ENCODE measurements at places on chromosomes 5 and 9.

DNA sequence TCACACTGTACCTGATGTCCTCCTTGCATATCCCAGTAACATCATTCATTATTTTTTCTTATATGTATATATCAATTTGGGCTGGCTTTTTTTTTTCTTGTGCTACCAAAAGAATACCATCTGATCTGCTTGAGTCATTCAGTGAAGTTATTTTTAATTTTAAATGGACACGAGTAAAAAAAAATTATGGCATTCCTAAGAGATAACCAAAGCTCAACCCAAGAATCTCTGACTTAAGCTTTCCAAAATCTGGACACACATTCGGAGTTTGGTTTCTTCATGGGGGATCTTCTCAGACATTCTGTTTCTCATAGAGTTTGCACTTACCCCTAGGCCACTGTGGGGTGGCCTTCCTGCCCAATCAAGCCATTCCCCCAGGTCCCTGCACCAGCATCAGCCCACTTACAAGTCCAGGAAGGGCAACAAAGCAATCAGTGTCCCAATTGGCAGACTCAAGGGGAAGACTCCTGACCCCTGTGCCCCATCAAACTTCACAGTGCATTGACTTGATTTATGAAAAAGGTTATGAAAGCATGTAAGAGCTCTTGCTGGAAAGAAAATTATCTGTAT is 49.2 kb upstream of the SPDL1 start:
- no peak for DNase-seq

DNA sequence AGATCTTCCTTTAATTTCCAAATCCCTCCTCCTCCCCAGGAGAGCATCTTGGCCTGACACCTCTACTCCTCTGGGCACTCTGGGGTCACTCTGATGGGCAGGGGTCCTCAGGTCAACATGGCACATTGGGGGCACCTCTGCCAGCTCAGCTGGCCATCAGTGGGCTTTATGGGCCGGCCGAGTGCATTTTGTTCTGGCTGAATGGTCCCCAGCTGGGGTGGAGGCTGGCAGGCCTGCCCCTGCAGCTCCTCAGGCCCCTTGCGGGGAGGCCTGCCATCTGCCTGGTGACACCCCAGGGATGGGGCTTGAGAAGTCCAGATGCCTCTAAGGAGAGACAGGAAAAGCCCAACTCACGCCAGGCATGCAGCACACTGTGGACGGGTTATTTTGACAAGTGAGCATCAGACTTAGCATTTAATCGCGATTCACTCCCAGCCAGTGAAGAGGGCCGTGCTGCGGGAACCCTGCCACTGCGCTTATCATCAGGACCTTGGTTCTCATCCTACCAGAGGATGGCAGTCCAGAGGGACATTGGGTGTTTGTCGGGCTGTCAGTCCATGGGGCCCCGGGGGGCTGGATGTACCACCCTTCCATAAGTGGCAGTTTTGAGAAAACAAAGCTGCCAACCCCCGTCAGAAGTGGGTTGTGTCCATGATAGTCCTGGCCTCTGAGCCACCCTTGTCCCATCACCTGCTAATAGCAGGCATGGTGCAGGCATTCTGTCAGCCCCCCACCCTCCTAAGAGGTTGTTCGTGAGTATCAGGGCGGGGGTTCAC is 21.7 kb downstream of the PHF2 start:
- DNase-seq: no peak

GRCh38 chr5:14200312-14200990 is 57.3 kb downstream of the TRIO start:
- DNase-seq: no peak

DNA sequence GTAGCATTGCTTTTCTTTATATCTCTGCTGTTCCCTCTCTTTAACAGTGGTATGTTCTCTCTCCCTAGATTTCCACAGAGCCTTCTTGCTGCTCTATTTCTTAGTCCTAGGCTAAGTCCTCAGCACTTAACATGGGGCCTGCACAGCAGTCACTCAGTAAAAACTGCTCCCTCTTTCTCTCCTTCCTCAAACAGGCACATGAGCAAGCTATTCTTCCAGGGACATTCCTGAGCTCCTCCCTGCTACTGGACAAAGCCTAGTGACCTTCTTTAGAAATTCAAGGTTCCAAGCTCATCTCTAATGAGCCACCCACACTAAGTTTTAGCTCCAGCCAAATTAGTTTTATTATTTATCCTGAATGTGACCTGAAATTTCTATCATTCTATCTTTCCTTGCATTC is 39.5 kb downstream of the TRIM32 start:
- DNase-seq: no peak

- DNase-seq: peak; percentile 83
These were observed 610.9 kb downstream of the CHSY3 start for GRCh38 chr5:130514984-130515690.

DNA sequence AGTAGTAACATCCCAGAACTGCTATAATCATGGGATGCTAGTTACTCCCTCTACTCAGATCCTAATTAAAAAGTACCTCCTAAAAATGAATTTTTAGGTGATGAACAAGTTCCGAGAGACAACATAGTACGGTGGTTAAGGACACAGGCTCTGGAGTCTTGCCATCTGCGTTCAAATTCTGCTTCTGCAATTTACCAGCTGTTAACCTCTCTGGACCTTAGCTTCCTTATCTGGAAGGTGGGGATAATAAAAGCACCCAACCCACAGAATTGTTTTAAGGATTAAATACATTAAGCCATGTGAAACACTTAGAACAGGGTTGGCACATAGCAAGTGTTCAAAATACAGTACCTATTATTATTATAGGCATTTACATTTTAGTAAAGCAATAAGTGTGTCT is 77.5 kb upstream of the XPA start:
- no peak for DNase-seq

DNA sequence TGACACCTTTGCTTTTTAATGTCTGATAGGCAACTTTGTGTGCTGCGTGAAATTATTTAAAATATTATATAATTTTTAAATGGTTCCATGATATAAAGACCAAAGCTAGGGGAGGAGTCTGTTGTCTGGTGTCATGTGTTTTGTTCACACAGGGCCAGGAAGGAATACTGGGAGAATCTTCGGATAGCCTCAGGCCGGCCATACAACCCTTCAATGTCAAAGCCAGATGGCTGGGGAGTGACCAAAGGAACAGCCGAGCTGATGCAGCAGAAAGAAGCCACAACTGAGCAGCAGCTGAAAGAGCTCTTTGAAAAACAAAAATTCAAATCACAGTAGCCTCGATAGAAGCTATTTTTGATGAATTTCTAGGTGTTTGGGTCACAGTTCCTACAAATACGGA is 19.2 kb downstream of the BHMT start:
- no peak for DNase-seq

- no peak for DNase-seq
These were observed 21.4 kb upstream of the ALDOB start for GRCh38 chr9:101457003-101457402.

GRCh38 chr5:43729846-43730478 is 127.0 kb downstream of the NNT start:
- peak; percentile 26 for DNase-seq

DNA sequence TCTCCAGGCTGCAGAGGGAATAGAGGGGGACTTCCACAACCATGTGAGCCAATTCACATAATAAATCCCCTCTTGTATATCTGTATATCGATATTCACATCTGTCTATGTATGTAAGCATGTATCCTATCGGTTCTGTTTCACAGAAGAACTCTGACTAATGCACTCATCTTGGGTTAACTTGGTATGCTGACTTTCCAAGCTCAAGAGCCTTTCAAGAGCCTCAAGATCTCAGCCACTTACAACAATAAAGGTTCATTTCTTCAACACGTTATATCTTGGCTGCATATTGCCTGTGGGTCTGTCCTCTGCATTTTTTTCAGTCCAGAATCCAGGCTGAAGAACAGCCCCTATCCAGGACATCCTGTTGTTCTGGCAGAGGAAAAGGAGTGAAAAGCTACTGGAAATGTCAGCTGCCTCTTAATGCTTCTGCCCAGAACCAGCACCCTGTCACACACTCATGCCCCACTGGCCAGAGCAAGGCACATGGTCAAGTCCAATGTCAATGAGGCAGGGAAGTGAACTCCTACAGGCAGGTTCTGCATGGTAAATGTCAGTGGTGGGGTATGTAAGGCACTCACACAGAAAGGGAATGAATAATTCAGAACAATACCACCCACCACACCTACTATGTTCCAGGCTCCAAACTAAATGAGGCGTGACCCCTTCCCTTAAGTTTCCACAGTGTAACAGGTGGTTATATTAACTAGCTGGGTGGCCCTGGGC is 91.6 kb upstream of the ICE1 start:
- DNase-seq: no peak

DNA sequence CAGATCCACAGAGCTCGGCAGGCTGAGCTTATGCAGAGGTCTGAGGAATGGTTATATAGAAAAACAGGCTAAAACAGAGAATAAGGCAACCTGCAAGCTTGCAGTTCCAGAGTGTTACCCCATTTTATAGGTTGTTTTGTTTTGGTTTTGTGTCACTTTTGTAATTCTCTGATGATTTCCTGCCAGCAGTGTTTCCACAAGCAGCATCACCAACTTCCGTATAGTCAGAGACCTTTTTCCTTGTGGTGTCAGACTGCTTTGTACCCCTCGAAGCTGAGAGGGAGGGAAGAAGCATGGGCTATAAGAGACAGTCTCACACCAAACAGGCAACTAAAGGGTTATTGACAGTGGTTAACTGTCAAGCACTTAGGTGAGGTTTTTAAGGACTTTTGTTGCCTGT is 61.8 kb downstream of the TLE4 start:
- no peak for DNase-seq

GRCh38 chr9:75642522-75642921 is 248.0 kb upstream of the PCSK5 start:
- DNase-seq: no peak

DNA sequence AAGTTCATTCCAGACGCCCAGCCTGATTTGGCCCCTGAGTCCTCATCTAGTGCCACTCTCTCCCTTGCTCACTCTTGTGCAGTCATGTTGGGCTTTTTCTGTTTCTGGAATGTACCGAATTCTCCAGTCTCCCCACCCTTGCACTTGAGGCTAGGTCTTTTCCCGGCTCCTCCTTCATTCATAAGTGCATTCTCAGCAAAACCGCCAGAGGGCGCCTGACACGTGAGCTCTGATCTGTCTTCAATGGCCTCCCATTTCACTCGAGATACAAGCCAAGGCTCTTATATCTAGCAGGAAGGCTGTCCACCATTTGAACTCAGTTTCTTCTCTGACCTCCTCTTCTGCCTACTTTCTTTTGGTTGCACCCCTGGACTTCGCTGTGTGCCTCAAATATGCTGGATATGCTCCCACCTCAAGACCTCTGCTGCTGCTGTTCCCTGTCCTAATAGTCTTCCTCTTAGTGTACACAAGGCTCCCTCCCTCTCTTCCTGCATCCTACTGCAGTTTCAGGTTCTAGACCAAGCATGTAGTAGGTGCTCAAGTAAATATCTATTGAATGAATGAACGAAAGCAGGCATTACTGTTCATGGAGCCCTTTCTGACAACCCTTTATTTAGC is 568.1 kb upstream of the WWC1 start:
- DNase-seq: peak; percentile 77

DNA sequence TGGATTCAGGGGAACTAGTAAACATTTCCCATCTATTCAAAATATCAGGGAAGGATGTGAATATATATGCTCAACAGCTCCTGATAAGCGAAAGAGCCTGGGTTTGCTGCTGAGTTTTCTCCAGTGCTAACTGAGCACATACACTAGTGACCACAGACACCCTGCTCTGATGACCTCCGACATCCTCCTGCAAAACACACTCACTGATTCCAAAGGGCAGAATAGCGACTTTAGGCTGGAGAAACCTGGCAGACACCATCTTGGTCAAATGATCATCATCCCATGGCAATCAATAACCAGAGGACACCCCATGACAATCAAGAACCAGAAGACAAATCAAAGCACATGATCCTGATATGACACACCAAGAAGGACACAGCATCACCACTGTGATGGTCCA is 9.2 kb upstream of the GADD45G start:
- DNase-seq: no peak

DNA sequence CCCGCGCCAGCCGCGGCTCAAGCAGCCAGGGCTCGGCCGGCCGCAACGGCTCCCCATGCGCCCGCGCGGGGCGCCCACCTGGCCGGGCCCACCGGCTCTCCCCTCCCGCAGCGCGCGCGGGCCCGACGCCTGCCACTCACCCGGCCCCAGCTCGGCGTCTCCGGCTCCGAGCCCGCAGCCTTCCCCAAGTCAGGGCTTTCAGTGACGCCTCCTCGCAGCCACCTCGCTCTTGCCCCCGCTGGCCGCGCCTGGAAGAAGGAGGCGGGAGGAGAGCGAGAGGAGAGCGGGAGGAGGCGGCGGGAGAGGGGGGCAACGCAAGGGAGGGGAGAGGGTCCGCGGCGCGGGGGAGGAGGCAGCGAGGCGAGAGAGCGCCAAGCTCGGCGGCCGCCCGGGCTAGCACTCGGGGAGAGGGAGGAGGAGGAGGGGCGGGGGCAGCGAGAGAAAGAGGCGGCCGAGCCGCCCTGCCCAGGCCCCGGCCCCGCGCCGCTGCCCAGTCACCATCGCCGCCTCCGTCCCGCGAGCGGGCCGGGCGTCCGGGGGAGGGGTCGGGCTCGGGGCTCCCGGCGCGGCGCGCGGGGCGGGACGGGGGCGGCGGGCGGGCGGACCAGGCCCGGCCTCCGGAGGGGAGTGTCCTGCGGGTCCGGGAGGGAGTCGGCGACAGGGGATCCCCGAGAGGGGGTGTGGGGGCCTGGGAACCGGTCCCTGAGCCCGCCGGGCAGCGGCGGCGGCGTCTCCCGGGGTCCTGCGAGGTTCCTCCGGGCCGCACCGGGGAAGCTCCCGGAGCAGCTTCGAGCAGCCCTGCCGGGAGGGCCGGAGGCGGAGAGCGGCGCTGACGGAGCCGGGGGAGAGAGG is at the start of gene LHFPL2:
LHFPL2 (minus strand) TSS at position 414 of the 852 bp plus-strand sequence. CDS start 138,559 bp downstream, outside the sequence.
- peak; percentile 71 for DNase-seq

- DNase-seq: no peak
These were observed 2.1 kb upstream of the IRX4 start for GRCh38 chr5:1884678-1885403.

- DNase-seq: peak; percentile 80
These were observed 14.1 kb upstream of the CARD19 start for GRCh38 chr9:93081931-93082330.

- DNase-seq: no peak
These were observed 4.3 kb upstream of the SURF6 start for GRCh38 chr9:133340256-133340655.

DNA sequence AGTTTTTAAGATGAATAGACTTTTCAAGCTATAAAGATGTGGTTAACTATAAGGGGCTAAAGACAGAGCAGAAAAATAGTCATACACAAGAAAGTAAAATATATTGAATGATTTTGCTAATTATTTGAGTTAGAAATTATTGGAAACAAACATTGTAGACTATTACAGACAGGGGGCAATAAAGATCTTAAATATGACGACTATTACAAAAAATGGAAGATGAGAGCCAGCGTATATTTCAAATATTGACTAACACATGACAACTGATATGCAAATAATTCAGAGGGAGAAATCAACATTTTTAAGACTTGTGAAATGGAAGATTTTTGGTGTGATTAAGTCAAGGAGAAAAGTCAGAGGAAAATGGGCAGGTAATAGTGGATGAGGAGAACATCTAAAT is 520.2 kb upstream of the NUDT12 start:
- DNase-seq: no peak

All from iris pigment epithelial cell (primary cell).